Chondrocyte (in vitro differentiated cells): ENCODE measurements at places on chromosomes 16 and 17. TPM values are rescaled to one million over a fixed set of nuclear protein-coding genes. Genes with fewer than 3 reads are reported as not detected.

The HIGD1B gene
- 0.82 to 0.97 TPM in 2 of 3 replicates, not detected in the other for total RNA-seq

The METTL2A gene
- 17.9 to 21.4 TPM (median 19.1 TPM) in 3 replicates for total RNA-seq

- DNase-seq = no peak
These were observed 12.1 kb downstream of the ABCA3 start for GRCh38 chr16:2328428-2328827.

GRCh38 chr16:12903407-12904328 lies 2.3 kb downstream of the SHISA9 start:
- no peak for DNase-seq

DNA sequence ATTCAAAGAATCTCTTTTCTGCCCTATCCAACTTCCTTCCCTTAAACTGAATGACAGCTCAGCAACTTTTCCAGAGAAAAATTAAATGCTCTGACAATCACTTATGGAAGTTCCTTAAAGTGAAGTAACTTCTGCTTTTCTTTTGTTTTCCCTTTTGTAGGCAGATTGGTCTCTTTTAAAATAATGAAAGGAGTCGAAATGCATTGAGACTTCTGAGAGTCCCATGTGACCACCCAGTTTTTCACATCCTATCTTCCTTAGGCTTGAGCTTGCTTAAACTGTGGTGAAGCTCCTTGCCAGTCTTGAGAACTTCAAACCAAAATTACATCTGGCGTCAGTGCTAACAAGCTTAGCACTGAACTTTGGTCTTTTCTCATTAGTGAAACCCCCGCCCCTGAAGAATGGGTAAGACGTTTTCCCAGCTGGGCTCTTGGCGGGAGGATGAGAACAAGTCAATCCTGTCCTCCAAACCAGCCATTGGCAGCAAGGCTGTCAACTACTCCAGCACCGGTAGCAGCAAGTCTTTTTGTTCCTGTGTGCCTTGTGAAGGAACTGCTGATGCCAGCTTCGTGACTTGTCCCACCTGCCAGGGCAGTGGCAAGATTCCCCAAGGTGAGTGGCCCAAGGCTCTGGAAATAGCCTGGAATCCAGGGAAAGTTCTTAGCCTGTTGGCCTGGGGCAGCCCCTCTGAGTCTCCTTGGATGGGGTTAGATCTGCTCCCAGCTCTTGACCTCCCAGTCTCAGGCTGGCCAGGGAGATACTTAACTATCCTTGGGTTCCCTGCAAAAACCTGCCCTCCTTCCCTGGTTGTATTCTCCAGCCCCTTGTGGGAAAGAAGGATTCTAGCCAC lies 1.2 kb downstream of the TMEM106A start:
- no peak for DNase-seq

DNA sequence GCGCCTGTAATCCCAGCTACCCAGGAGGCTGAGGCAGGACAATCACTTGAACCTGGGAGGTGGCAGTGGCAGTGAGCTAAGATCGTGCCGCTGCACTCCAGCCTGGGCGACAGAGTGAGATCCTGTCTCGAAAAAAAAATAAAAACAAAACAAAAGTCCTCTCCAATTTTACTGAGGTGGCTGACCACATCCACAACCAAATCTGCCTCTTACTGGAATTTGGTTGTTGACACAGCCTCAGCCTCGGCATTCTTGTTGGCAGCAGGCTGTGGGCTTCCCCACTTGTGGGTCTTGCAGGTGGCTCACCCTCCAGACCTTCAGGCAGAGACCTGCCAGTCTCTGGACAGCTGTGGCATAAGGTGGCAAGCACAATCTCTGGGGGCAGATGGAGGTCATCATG lies 15.6 kb downstream of the B4GALNT2 start:
- DNase-seq = no peak

GRCh38 chr17:57352665-57353175 lies 96.4 kb downstream of the MSI2 start:
- no peak for DNase-seq

GRCh38 chr17:28293994-28294393 lies 25.0 kb upstream of the TMEM97 start:
- no peak for DNase-seq
